CD8-positive, alpha-beta T cell (primary cell): ENCODE measurements at places on chromosomes 11 and 22.
A peak's percentile ranks its signal among the peaks of the same experiment; 100 is the strongest.

DNA sequence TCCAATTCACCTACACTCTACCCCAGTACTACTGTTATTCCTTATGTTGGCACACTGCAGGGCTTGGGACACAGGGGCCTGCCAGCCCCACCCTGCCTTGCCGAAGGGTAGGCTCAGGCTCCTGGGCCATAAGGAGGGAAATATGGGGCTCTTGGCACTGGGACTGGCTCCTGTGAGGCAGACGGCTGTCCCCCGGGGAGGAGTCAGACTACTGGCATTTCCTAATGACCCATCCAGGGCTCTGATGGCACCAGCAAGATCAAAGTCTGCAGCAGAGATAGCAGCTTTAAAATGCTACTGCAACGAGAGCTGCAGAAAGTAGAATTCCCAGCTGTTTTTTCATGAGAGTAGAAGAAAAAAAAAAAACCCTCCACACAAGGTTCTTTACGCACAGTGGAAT, 42.2 kb upstream of the CYP2D6 start:
- no peak for DNase-seq

GRCh38 chr22:43376765-43377547, 33.8 kb upstream of the SCUBE1 start:
- DNase-seq, result peak; percentile 90

DNA sequence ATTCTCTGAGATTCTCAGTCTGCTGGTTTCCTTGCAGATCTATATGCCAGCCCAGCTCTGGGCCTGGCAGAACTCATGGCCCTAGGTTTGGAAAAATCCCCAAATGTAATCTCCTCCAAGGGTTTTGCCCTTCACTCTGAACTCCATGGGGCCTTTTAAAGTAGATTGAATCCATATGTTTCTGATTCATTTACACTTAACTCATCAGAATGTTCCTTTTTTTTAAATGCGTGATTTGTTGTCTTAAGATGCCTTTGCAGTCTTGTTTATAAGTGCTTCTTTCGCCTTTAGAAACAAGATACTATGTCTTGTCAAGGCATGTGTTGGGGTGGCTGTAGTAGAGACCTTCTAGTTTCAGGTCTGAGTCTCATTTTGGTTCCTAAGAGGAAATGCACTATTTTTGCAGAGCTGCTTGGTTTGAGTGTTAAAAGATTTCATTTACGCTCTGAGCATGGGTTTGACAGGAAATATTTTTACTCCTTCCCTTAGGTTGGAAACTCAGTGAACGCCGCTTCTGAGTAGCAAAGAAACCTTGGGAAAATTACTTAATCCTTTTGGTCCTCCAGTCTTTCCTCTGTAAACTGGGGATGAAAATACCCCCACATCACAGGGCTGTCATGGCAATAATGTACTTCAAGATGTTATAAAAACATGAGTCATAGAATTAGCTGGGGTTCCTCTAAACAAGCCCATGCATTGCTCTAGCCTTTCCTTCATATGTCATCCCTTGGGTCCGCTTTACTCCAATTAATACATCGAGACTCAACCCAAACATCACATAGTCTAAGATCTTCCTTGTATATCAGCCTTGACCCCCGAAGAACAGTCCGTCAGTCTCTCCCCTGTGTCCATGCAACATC, 83.5 kb downstream of the SNX19 start:
- no peak for DNase-seq

- no peak for DNase-seq
These were observed 77.2 kb downstream of the SIK3 start for GRCh38 chr11:117020869-117021564.

DNA sequence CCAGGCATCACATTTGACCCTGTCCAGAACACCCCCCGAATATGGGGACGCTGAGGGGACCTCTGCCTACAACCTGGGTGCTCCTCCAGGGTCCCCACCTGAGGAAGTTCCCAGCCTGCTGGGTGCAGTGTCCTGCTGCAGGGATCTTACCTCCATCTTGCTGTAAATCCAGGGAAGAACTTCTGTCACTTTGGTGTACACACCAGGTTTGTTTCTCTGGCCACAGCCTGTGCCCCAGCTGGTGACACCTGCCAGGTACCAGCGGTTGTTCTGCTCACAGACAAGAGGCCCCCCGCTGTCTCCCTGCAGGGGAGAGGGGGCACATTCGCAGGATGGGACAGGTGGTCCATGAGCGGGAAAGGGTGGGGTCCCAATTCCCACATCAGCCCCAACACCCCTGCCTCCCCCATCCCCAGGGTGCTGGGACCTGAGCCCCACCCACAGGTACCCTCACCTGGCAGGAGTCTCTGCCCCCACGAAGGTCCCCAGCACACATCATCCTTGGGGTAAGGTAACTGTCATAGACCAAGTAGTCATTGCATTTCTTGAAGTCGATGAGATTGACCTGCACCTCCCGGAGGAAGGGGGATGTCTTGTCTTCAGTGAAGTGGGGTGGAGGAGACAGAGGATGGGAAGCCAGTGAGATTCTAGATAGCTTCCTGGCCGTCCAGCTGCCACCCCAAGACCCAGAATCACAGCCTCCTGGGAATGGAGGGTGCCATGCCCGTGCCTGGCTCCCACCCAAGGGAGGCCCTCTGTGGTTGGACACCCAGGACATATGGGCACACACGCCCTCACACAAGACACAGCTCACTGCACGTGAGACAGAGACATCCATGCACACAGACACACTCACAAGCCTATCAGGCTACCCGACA, 25.5 kb downstream of the TMPRSS13 start:
- no peak for DNase-seq

- no peak for DNase-seq
These were observed 9.6 kb upstream of the SYT8 start for GRCh38 chr11:1825039-1825740.

- DNase-seq, result no peak
These were observed 15.4 kb downstream of the CARS1 start for GRCh38 chr11:3041699-3042441.

- peak; percentile 9 for DNase-seq
These were observed 2.8 kb upstream of the FKBP2 start for GRCh38 chr11:64238076-64238475.

DNA sequence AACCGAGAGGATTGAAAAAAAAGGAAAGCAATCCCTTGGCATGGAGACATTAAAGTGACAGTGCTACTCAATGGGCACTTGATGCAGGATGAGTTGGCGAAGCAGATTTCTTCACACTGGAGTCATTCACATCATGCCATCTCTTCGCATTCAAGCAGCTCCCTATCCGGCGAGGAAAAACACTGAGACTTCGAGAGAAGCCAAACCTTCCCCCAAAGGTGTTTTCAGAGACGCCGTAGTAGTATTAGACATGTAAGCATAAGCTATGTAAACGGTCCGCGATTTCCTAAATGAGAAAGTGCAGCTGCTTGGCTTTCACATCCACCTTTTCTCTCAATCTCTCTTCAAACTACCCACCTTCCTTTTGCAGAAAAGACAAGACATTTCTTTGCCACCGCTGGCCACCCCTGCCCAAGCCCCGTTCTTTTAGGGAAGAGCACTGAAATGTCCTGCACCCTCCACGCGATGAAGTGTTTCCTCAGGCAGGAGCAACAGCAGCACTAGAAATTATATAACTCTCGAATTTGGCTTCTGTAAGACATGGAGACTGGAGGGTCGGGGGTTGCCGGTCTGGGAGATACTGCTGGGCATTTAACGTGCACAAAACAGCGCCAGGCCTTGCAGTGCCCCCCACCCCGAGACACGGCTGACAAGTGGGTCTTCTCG, at the start of gene DLG2:
TSS of gene DLG2 (minus strand) at position 13 of the 666 bp plus-strand sequence.
- DNase-seq, result no peak

DNA sequence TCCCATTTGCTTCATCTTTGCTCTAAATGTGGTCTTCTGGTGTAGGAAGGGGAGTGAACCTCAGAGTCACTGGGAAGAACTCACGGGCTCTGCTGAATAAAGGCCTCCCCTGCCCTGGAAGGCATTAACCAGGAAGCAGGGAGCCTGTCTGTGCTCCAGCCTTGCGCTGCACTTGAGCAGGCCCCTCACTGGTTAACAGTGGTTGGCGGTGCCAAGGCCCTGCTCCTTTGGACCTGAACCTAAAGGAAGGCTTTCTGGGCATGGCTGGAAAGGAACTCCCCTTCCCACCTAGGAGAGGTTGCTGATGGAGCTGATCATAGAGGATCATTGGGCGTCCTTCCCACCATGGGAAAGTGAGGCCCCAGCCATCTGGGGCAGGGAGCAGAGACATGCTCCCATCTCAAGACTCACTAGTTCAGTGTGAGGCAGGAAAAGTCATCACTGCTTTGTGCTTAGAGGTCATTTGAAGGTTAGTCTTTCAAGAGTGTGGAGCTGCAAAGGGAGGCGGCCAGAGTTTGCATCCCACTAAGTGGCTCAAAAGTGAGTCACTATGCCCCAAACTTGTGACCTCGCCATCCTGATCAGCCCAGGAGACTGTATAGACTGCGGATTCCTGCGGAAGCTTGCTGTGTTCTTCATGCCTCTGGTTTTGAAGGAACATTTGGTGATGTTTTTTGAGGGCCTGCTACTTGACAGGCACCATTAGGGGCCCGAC, 50.4 kb downstream of the DBX1 start:
- no peak for DNase-seq

GRCh38 chr22:18005201-18005926, 19.0 kb downstream of the MICAL3 start:
- no peak for DNase-seq

- DNase-seq, result no peak
These were observed 25.3 kb downstream of the PARVA start for GRCh38 chr11:12402691-12403120.

GRCh38 chr11:69682221-69682620, 7.1 kb upstream of the LTO1 start:
- DNase-seq, result no peak

GRCh38 chr11:115501893-115502589, 2.2 kb downstream of the CADM1 start:
- peak; percentile 14 for DNase-seq

DNA sequence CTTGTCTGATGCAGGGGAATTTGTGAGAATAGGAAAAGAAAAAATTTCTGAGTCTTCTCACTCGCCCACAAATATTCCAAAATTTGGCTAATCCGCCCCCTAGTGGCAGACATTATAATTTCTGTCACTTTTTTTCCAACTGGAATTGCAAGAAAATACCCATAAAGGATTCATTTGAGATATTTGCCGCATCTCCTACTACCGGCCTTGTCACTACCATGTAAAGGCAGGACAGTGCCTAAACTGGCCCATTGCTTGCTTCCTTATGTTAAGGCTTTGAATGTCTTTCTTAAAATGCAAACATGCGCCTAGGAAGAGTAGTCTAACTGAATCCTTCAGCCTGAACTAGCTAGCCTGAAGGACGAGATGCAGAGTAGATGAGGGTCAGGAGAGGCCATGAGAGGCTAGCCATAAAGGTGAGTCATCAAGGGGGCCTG, 9.3 kb upstream of the CEP295 start:
- peak; percentile 29 for DNase-seq

DNA sequence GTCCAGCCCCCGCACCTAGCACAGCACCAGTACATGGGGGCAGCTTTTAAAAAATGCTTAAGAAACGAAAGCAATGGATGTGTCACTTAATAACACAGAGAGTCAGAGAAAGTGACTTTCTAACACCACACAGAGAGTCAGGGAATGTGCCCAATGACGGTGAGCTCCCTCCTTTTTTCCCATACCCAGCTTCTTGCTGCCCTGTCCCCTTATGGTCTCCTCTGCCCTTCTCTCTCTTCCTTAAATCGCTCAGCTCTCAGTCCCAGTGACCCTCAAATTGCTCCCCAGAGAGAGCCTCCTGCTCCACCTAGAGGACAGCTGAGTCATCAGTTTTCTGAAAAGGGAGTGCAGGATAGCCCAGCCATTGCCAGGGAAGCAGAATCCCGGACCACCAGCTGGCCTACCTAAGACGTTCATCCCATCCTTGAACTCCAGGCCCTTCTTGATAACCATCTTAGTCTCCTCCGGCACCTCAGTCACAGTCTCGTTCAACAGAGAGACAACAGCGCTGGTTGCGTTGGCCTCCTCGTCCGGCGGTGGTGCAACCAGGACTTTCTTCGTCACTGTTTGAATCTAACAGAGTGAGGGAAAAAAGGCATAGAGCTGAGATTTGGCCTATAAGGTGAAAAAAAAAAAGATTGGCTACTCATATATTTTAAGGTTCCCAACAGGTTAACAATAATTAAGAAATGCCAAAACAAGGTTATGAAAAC, 113.5 kb downstream of the SLC1A2 start:
- DNase-seq, result peak; percentile 56

- DNase-seq, result no peak
These were observed 59.9 kb downstream of the TRAF6 start for GRCh38 chr11:36450110-36450572.

DNA sequence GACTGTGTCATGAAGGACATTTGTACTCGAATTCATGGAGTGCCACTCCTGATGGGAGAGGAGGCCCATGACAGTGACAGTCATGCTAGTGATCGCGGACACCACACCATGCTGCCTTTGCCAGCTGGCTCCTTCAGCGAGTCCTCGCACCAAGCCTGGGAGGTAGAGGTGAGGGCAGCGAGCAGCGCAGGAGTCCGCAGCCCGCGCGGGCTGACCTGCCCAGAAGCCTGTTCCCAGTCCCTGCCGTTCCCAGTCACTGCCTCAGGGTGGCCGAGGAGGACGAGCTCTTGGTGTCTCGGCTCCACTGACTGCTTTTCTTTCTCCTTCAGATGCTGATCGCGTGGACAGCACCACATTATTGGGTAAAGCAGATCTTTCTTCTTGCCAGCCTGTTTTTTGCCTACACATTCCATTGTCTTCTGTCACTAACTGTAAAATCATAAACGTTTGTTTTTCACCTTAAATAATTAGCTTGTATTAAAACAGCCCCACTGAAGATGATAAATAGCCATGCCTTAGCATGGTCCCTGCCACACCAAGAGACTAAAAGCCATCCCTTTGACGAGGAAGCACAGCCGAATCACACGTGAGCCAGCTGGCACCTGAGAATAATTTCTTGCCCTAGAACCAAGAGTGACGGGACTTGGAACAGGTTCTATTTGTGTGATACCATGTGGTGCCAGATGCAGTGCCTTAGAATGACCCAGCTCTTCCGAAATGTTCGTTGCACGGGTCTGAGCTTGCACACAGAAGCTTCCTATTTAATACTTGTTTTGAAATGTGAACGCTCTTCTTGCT, 25.5 kb downstream of the FAM118A start:
- DNase-seq, result no peak

- no peak for DNase-seq
These were observed 13.2 kb upstream of the MRGPRX2 start for GRCh38 chr11:19073454-19074415.

- DNase-seq, result no peak
These were observed 6.1 kb upstream of the WBP2NL start for GRCh38 chr22:41992496-41992895.

DNA sequence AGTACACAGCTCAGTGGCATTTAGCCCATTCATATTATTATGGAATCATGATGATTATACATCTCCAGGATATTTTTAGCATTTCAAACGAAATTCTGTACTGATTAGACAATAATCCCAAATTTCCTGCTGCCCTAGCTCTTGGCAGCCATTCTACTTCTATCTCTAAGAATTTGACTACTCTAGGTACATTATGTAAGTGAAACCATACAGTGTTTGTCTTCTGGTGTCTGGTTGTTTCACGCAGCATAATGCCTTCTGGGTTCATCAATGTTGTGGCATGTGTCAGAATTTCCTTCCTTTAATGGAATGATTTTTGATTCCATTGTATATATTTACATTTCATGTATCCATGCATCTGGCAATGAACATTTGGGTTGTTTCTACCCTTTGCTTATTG, 517.7 kb downstream of the ETS1 start:
- DNase-seq, result no peak

GRCh38 chr22:39985383-39986035, 9.2 kb upstream of the FAM83F start:
- DNase-seq, result peak; percentile 55

GRCh38 chr11:17822401-17822781, 87.8 kb downstream of the KCNC1 start:
- no peak for DNase-seq

- no peak for DNase-seq
These were observed 6.7 kb downstream of the YDJC start for GRCh38 chr22:21622919-21623647.

GRCh38 chr11:76025068-76025467, 181.2 kb downstream of the WNT11 start:
- DNase-seq, result no peak
